ENCODE measurements at places on chromosomes 5 and 9.

DNA sequence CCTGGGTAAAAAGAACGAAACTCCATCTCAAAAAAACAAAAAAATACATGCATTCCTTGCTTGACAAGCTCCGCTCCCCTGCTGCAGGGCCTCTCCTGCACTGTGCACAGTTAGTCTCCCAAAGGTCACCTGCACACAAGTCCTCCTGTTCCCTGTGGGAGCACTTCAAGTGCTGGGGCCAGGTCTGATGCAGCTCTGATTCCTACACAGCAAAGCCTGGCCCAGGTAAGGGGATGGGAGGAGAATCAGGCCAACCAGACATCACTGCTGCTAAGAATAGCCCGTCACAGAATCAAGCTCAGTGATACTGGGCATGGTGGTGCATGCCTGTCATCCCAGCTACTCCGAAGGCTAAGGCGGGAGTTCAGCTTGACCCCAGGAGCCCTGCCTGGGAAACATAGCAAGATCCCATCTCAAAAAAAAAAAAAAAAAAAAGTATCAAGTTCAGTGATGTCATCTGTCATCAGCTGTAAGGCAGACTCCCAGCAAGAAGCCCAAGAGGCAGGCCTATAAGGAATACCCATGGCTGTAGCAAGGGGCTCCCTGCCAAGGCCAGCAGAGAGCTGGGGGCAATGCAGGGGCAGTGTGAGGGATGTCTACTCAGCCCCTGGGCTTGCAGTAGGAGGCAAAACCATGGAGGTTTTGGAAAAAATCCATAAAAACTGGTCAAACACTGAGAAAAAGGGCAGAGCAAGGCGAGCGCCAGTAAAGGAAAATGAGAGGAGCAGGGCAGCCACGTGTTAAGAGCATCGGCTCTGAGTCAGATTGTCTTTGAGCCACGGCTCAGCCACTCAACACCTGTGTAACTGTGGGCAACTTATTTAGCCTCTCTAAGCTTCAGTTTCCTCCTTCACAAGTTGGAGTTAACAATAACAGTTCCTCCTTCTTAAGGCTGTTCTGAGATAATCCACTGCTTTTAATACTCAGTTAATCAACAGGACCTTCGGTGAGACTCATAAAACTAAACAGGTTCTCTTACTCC, 3.2 kb downstream of the TPM2 start:
- DNase-seq, result no peak

DNA sequence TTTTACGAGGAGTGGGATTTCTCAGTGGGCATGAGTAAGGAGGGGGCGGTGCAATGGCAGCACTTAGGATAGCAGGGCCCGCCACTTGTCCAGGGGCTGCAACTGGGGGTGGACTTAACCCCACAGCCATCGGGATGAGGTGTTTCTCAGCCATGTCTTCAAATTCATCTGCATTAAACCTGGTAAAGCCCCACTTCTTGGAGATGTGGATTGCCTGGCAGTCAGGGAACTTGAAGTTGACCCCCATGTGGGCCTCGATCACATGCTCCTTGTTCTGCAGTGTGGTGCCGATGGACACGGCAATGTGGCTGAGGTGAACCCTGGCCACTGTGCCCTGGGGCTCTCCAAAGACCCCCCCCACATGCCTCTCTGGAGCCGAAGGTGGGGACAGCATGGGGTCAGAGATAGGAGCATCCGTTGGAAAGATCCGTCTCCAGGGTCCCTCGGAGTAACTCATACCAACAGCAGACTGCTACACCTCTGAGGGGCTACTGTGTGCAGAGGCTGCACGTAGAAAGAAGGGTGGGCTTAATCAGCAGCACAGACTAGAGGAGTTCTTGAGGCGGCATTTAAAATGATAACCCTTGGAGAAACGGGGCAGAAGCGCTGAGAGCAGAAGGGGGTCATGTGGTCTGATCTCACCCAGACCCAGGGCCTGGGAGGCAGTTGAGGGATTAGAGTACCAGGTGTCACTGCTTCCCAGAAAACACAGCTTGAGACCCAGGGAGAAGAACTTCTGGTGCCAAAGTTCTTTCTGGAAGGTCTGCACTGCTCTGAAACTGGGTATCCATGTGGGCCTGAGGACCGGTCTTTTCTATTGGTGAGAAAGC, 141.4 kb downstream of the MTX3 start:
- DNase-seq, result no peak

DNA sequence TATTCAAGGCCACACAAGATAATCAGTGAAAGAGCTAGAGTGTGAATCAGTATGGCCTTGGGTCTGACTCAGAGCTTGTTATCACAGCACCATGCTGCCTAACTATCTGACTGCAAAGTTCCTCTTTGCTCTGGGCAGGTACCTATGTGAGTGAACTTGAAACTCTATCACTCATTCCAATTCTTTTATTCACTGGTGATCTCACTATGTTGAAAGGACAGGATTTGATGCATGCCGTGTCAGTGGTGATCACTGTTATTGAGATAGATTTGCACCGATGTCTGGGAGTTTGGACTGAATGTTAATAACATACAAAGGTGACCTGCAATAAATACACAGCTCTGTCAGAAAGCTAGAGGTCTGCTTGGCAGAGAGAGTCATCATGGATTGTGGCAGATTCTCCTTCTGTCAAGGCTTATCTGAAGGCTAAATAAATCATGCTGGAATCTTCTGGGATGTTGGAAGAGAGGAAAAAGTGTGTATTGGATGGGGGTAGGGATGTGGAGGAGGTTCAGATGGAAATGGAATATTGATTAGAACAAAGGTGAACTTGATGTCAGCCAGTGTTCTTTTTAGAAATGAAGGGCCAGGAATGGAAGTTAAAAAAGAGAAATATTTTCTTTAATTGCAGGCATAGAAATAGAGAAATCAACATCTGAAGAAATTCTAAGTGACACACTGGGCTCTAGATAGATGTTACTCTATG, 91.8 kb upstream of the TNC start:
- DNase-seq, result peak; percentile 2

DNA sequence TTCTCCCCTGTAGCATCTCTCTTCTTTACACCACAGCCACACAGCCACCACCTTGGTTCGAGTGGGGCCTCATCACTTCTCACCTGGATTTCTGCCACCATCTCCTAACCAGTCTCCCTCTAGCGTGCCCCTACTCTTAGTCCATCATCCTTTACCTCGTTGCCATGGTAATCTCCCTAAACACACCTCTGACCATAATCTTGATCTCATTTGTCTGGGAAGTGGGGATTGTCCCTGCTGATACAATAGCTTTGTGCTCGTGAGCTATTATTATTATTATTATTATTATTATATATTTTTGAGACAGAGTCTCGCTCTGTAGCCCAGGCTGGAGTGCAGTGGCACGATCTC, 76.5 kb upstream of the HSPA9 start:
- no peak for DNase-seq

GRCh38 chr5:65413822-65414221, 67.9 kb downstream of the ADAMTS6 start:
- DNase-seq, result no peak

DNA sequence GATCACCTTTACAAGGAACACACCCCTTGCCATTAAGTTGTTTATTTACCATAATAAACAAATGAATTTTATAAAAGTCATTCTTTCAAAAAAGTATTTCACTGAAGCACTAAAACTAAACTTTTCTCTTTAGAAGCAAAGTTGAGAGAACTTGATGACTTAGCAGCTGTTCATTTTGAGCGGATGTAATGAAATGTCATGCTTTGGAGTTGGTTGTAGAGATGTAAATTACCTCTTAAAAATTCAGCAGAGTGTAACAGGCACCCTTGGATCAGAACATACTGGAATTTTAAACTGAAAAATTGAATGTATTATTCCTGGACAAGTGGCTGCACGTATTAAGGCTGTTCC, 617.2 kb downstream of the PDE4D start:
- no peak for DNase-seq

DNA sequence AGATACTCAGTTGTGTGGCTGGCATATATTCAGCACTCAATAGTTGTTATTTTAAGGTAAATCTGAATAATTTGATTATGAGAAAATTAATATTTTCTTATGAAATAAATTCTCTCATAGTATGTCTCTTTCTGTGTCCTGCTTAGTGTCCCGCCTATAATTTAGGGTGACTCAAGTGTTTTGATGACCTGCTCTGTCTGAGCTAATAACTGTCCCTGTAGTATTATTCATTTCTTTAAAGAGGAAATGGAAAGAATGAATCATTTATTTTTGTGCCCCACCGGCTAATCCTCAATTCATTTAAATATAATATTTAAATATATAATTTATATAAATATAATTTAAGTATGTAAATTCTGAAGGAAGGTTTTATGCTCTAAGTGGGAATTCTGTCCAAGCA, 4.1 kb downstream of the SLC1A1 start:
- no peak for DNase-seq

DNA sequence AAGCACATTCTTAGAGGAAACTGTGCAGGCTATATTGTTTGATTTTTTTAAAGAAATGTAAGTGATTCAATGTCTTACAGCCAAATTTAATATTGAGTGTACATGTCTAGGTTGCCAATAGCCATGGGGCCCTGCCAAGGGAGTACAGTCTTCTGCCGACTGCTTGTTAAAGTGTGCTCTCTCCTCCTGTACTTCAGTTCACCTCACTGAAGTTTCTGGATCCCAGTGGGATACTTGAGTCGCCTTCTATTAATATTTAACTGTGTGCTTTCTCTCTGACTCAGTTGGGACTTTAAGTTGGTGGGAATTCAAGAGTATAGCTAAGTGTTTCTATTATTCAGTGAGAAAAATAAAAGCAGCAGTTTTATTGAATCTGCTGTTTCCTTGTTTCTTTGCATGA, 44.5 kb upstream of the C5orf47 start:
- DNase-seq, result no peak

GRCh38 chr9:98094316-98094715, 24.7 kb downstream of the TRIM14 start:
- no peak for DNase-seq

DNA sequence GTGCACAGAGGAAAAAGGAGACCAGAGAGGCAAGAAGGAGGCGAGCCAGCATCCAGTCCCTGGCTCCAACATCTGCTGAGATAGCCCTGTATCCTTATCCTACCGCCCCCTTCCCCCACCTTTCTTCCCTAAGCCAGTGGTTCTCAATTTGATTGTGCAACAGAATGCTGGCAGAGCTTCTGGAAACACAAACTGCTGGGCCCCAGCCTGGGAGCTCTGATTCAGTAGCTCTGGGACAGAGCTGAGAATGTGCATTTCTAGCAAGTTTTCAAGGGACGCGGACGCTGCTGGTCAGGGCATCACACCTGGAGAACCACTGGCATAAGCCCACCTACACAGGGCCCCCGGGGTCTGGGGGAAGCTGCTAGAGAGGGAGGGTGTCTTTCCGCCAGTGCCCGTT, 21.1 kb downstream of the AK8 start:
- no peak for DNase-seq

DNA sequence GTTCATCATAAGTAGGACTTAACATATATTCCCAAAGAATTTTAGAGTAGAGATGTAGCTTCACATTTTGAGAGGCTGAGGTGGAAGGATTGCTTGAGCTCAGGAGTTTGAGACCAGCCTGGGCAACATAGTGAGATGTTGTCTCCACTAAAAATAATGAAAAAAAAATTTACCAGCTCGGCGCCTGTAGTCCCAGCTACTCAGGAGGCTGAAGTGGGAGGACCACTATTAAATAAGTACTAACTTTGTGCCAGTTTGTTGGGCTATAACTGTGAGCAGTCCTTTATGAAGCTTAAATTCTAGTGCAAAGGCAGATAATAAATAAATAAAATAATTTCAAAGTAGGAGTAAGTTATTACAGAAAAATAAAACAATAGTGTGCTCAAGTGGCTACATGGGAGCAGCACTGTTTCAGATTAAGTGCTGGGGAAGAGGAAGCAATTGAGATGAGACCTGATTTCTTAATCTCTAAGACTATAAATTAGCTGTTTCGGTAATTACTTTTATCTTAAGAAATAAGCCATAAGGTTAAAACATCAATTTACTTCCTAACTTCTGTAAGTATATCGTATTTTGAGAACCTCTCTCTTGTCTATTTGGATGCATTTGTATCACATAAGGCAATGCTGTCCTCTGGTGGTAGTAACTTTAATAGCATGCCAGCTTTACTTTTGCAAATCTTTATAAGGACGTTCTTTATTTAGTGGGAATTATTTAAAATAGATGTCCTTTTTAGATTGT, 98.9 kb downstream of the CSNK1G3 start:
- no peak for DNase-seq

DNA sequence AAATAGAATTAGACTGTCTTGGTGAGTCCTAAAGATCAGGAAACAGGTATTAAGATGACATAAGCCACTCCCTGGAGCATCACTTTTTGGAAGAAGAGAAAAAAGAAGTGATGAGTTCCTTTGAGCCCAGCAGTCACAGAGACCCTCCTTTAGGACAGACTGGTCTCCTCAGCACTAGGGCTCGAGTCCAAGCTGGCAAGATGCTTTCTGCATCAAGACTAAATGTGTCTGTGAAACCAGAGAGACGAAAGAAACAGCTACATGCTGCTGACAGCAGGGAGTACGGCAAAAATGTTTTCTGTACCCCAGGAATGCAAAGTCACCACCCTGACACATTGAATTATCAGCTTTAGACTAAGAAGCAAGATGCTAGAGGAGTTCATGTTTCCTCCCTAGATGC, 184.5 kb downstream of the CRB2 start:
- DNase-seq, result no peak

DNA sequence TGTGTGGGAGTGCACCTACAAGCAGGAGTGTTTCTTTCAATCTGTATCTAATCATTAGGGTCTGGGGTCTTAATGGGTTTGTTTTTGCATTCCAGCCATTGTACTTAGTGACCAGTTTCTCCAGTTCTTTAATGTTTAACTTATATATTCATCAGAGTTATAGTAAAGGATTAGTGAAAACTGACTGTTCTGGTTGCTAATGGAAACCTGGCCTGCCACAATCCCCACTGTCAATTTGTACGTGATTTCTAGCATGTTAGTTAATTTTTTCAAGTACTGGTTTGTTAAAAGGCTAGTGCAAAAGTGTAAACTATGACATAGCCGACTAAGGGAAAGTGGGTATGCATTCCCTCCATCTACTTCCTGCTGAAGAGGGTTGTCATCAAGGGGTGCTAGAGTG, 276.1 kb downstream of the HTR1A start:
- no peak for DNase-seq

- DNase-seq, result no peak
Measured at GRCh38 chr5:66608501-66608900, 12.3 kb downstream of the MAST4 start.

DNA sequence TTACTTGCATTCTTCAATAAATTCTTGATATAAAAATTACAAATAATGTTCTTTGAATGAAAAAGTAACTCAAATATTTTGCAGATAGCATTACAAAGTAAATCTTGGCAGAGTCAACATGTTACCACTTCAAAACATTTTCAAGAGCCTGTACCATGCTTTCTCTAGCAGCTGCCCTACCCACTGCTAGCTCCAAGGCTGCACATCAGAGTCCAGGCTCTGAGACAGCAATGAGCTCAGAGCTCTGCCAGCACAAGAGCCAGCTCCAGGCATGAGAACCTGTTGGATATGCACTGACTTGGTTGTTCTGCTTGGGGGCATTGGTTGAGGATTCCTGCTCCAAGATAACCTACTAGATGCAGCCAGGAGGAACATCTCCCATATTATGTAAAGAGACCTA, 211.3 kb upstream of the HAPLN1 start:
- DNase-seq, result no peak

- DNase-seq, result no peak
Measured at GRCh38 chr5:146321571-146321970, 17.1 kb upstream of the POU4F3 start.

All from stimulated activated CD4-positive, alpha-beta T cell treated with anti-CD3 and anti-CD28 coated beads, Interleukin-1b, Interleukin-23, amount 100 ng/mL, for 24 hours (primary cell).